CD4-positive, alpha-beta memory T cell (primary cell): ENCODE measurements at places on chromosomes 2 and 18. TPM values are rescaled to one million over a fixed set of nuclear protein-coding genes. Genes with fewer than 3 reads are reported as not detected.

EML6 gene
- not detected for polyA plus RNA-seq

LOXHD1 gene
- polyA plus RNA-seq: not detected

- no peak for DNase-seq
These were observed 44.1 kb downstream of the FARP2 start for GRCh38 chr2:241399941-241400922.

DNA sequence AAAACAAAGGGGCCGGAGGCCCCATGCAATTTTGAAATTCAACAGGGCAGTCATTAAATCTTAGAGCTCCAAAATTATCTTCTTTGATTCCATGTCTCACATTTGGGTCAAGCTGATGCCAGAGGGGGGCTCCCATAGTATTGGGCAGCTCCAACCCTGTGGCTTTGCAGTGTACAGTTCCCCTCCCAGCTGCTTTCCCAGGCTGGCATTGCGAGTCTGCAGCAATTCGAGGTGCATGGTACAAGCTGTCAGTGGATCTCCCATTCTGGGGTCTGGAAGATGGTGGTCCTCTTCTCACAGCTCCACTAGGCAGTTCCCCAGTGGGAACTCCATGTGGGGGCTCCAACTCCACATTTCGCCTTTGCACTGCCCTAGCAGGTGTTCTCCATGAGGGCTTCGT is 72.7 kb upstream of the ARHGAP15 start:
- DNase-seq: no peak

DNA sequence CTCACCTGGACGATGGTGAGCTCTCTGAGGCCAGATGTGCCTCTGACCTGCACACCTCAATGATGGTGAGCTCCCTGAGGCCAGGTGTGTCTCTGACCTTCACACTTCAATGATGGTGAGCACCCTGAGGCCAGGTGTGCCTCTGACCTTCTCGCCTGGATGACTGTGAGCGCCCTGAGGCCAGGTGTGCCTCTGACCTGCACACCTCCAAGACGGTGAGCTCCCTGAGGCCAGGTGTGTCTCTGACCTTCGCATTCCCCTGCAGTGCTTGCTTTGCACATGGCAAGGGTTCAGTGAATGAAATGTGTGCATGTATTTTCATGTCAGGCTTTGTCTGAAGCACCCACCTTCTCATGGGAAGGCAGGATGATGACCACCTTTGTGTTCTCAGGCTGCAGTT is 95.5 kb downstream of the PTGR3 start:
- no peak for DNase-seq
